A673 (cell line): ENCODE measurements at places on chromosomes 11 and 22.

GRCh38 chr11:69308491-69308911 lies 14.5 kb downstream of the MYEOV start:
- peak overlapping the region; percentile 44 for H3K27ac ChIP-seq
- DNase-seq = no peak
- H3K4me1 ChIP-seq = peaks cover 82% of the 10 kb centered on the region
- no peak overlapping the region for H3K4me3 ChIP-seq

GRCh38 chr22:45994491-45995404 lies 17.8 kb upstream of the WNT7B start:
- no peaks in the 10 kb centered on the region for H3K27me3 ChIP-seq
- DNase-seq = peak; percentile 80
- no peak overlapping the region for H3K4me3 ChIP-seq
- H3K4me1 ChIP-seq = peaks cover 6% of the 10 kb centered on the region

- peaks cover 4% of the 10 kb centered on the region for H3K4me1 ChIP-seq
- no peaks in the 10 kb centered on the region for H3K27me3 ChIP-seq
- peak overlapping the region; percentile 96 for H3K27ac ChIP-seq
- H3K36me3 ChIP-seq = no peaks in the 10 kb centered on the region
- DNase-seq = peak; percentile 42
Observed at GRCh38 chr22:23751441-23751996, 607 bp upstream of the ZNF70 start.

- no peak for DNase-seq
- H3K4me1 ChIP-seq = peaks cover 8% of the 10 kb centered on the region
- no peak overlapping the region for H3K27ac ChIP-seq
- H3K4me3 ChIP-seq = no peak overlapping the region
Observed at GRCh38 chr11:116925050-116925449, 87.6 kb upstream of the APOA1 start.

GRCh38 chr11:115709297-115709696 lies 205.1 kb upstream of the CADM1 start:
- no peak for DNase-seq
- H3K27ac ChIP-seq = no peak overlapping the region
- no peaks in the 10 kb centered on the region for H3K36me3 ChIP-seq
- H3K27me3 ChIP-seq = no peaks in the 10 kb centered on the region

- no peaks in the 10 kb centered on the region for H3K27me3 ChIP-seq
- peaks cover 4% of the 10 kb centered on the region for H3K4me1 ChIP-seq
- peak overlapping the region; percentile 93 for H3K4me3 ChIP-seq
- DNase-seq = no peak
- peak overlapping the region; percentile 95 for H3K27ac ChIP-seq
Observed at GRCh38 chr11:9385327-9385899, 961 bp downstream of the IPO7 start.

DNA sequence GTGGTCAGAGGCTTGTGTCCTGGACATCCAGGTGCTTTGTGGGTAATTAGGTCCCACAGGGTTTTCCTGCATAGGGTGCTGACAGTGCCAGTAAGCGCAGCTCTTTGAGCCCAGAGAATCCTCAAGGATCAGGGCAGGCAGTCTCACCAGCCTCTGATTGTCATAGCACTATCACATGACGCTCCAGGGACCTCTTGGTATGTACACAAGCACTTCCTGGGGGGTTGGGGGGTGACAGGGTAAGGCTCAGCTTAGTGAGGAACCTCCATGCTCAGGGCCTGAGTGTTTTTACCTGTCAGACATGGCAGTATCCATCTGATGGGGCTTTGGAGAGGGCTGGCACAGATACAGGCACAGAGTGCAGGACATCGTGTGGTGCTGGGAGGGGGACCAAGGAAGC lies 27.9 kb upstream of the SUSD2 start:
- H3K4me1 ChIP-seq = peaks cover 34% of the 10 kb centered on the region
- no peak overlapping the region for H3K4me3 ChIP-seq
- DNase-seq = peak; percentile 30
- no peaks in the 10 kb centered on the region for H3K36me3 ChIP-seq

DNA sequence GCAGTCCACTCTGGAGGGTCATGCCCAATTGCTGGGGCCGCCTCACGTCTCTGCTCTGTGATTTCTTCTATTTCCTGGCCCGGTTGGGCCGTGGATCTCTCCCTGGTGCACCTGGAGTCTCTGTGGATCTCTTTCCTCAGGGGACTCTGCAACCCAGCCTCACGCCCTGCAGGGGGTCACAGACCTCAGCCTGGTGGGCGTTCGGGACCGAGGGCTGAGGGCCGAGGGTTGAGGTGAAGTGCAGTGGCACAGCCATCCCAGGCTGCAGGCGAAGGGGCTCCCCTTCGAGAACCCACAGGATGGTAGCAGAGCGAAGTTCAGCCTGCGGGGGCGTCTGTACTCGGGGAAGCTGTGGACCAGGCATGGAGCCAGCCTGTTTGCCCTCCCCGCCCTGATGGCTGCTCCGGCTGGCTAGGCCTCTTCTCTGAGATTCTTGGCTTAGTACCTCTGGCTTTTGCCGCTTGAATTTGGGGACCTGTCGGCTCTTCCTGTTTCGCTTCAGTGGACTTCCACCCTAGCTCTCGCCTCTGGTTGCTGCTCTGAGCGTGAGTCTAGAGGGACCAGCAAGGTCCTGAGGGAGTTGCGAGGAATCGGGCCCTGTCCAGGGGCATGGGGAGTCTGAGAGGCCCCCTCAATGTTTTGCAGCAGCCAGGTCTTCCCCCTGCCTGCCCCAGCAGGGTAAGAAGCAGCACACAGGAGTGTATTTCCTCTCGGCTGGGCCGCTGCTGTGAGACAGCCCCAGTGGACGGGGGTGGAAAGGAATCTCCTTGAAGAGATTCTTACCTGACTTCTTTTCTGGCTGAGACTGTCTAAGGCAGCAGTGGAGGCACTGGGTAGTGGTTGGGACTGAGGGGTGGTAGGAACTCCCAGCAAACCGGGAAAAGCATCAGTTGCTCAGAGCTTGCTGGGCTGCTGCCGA lies 140.8 kb downstream of the TBC1D22A start:
- H3K27me3 ChIP-seq = no peaks in the 10 kb centered on the region
- DNase-seq = no peak
- no peaks in the 10 kb centered on the region for H3K4me1 ChIP-seq
- no peaks in the 10 kb centered on the region for H3K36me3 ChIP-seq

DNA sequence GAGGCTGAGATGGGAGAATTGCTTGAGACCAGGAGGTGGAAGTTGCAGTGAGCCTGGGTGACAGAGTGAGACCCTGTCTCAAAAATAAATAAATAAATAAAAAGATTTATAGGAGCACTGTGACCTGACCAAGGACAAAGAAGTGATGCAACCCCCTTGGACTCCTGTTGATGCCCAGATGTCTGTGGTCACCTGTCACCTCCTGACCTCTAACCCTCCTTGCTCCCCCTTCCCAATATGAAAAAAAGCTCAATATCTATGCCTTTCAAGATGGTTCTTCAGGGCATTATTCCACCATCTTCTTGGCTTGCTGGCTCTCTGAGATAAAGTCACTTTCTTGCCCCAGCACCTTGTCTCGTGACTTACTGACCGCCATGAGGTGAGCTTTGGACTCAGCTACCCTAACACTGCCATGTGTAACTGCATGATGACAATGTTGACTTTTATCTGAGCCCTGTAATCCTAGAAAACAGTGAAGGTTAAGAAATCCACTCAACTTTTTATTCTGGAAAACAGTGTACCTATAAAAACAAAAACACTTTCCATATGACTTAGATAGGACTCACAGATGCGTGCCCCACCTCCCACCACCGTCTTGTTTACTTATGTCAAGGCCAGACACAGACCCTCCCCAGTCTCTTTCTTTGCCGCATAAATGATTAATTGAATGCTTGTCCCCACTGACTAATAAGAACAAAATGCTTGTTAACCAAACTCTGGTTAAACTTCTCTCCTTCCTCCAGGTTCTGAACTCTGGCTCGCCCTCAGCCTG lies 360.5 kb downstream of the BUD13 start:
- H3K27ac ChIP-seq = no peak overlapping the region
- no peaks in the 10 kb centered on the region for H3K4me1 ChIP-seq
- H3K4me3 ChIP-seq = no peak overlapping the region
- no peaks in the 10 kb centered on the region for H3K36me3 ChIP-seq
- H3K27me3 ChIP-seq = peaks cover 7% of the 10 kb centered on the region
- no peak for DNase-seq

DNA sequence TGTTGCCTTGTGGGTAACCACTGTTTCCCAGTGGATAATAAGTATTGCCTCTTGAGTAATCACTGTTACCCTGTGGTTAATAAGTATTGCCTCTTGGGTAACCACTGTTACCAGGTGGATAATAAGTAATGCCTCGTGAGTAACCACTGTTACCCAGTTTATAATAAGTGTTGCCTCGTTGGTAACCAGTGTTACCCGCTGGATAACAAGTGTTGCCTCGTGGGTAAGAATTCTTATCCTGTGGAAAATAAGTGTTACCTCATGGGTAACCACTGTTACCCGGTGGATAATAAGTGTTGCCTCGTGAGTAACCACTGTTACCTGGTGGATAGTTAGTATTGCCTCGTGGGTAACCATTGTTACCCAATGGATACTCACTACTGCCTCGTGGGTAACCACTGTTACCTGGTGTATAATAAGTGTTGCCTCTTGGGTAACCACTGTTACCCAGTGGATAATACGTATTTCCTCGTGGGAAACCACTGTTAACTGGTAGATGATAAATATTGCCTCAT lies 24.1 kb upstream of the NXPE4 start:
- DNase-seq = no peak
- no peak overlapping the region for H3K27ac ChIP-seq
- H3K4me3 ChIP-seq = no peak overlapping the region

- no peaks in the 10 kb centered on the region for H3K4me1 ChIP-seq
- peak; percentile 54 for DNase-seq
- H3K27me3 ChIP-seq = no peaks in the 10 kb centered on the region
- H3K27ac ChIP-seq = no peak overlapping the region
- no peak overlapping the region for H3K4me3 ChIP-seq
Observed at GRCh38 chr11:113730887-113731726, 25.0 kb upstream of the TMPRSS5 start.

- no peaks in the 10 kb centered on the region for H3K36me3 ChIP-seq
- DNase-seq = no peak
- H3K27ac ChIP-seq = no peak overlapping the region
Observed at GRCh38 chr22:40678493-40679248, 613 bp upstream of the MCHR1 start.

GRCh38 chr11:78187366-78188285 lies 800 bp downstream of the KCTD21 start:
- H3K27me3 ChIP-seq = no peaks in the 10 kb centered on the region
- peak overlapping the region; percentile 97 for H3K4me3 ChIP-seq
- peaks cover 13% of the 10 kb centered on the region for H3K4me1 ChIP-seq
- no peaks in the 10 kb centered on the region for H3K36me3 ChIP-seq
